ENCODE measurements at places on chromosomes 16 and 17. TPM values are rescaled to one million over a fixed set of nuclear protein-coding genes. Genes with fewer than 3 reads are reported as not detected.

The ZFP3 gene
- total RNA-seq = 4.1 TPM

The ACSM2A gene
- total RNA-seq = not detected

The SPECC1 gene
- total RNA-seq = 59.1 TPM

The MAZ gene
- 148 TPM for total RNA-seq

The CTRB1 gene
- not detected for total RNA-seq

The PIRT gene
- total RNA-seq = not detected
